SJSA1 (cell line): ENCODE measurements at places on chromosomes 4 and X.
A peak's percentile ranks its signal among the peaks of the same experiment; 100 is the strongest.

GRCh38 chr4:147299205-147299604, 181.7 kb upstream of the EDNRA start:
- DNase-seq: no peak

DNA sequence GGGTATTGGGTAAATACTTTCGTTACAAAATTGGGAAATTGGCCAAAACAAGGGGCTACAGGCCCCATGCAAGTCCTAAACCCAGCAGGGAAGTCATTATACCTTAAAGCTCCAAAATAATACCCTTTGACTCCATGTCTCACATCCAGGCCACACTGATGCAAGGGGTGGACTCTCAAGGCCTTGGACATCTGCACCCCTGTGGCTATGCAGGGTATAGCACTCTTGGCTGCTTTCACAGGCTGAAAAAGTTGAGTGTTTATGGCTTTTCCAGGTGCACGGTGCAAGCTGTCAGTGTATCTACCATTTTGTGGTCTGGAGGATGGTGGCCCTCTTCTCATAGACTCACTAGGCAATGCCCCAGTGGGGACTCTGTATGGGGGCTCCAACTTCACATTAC, 326.5 kb downstream of the TEX13C start:
- DNase-seq: no peak

- no peak for DNase-seq
Measured at GRCh38 chr4:173237152-173237551, 68.5 kb downstream of the GALNT7 start.

- DNase-seq: no peak
Measured at GRCh38 chr4:77899607-77900006, 37.0 kb downstream of the MRPL1 start.

DNA sequence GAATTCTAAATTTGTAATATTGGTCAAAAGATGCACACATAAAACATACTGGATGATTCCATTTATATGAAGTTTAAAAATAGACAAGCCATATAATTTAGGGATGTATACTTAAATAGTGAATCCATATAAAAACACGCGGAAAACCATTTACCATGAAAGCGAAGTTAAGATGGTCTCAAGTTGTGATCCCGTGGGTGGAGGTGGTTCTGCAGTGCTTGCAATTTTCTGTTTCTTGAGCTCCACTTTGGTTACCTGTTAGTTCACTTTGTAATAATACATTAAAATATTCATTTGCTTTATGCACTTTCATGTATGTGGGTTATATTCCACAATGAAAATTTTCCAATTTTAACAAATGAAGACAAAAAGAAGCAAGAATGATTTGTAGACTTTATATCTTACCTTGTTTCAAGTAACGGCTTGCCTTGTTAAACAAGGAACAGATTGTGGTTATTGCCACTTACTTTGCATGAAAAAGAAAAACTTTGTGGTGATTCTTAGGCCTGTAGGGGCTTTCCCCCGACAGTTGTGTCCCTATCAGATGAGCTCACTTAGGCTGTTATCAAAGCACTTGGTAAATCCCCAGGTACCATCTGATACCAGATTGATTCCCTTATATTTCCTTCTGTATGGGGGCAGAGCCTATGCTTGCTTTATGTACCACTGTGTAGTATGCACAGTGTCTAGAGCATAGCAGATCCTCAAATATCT, 12.2 kb downstream of the UCP1 start:
- DNase-seq: no peak

DNA sequence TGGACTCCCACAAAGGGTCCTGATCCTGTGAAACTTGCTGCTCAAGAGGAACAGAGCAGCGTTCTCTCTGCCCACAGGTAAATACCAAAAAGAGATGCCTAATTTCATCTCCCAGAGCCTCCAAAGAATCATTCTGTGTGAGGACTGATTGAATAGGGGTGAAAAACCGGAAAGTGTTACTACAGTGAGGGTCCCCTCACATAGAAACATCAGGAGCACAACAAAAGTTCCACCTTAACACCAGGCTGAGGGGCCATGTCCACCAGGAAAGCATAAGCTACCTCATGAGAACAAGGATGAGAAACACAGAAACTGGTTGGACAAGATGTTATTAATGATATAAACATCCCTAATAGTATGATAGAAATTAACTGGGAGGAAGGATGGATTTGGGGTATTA, 140.9 kb downstream of the NWD2 start:
- DNase-seq: no peak

- no peak for DNase-seq
Measured at GRCh38 chrX:31487951-31488350, 416.1 kb upstream of the FTHL17 start.

DNA sequence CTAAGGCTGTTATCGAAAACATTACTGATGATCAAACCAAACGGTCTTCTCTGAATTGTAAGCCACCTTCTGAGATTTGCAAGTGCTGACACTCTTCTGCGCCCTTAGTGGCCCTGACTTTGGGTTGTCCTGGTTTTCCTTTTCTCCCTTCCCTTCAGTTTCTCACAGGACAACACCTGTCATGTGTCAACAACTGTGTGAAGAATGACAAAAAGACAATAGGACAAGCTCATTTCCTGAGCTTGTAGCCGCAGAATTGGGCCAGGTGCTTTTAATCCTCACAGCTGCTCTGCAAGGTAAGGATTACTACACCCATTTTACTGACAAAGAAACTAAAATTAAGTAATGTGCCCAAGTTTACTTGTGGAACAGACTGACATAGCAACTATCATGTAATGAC, 44.9 kb upstream of the TXK start:
- no peak for DNase-seq

DNA sequence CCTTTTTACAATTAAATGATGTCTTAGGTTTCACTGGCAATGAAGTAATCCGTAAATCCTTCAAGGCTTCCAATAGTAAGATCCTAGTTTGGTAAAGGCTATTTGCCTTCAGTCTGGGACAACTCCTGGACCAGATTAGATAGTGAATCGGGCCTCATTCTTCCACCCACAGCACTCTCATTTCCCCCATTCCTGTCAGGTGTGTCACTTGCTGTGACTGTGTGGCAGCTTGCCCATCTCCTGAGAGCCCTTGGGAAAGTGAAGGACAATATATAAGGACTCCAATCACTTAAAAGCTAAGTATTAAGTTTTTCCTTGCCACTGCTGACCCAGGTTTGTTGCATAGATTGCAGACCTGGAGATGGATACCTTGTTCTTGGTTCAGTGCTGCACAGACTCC, 3.3 kb upstream of the GASK1B start:
- no peak for DNase-seq

- DNase-seq: peak; percentile 62
Measured at GRCh38 chr4:155809835-155810234, 51.0 kb downstream of the GUCY1B1 start.

DNA sequence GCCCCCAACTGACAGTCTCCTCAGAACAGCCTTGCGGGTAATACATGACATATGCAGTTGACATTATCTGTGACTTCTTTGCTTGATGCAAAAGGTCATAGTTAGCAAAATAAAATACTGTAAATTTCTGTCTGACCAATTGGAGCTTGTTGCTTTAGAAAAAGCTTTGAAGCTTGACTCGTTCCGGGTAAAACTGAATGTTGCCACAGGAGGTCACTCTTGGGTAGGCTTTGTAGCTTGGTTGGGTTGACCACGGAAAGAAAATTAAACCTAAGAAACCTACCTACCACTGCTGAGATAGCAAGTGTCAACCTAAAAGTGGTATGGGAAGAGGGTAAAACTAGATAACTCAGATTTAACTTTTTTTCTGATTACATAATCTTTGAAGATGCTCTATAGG, 23.2 kb downstream of the PRPS2 start:
- peak; percentile 38 for DNase-seq

GRCh38 chrX:31130457-31131220, 58.8 kb upstream of the FTHL17 start:
- no peak for DNase-seq

DNA sequence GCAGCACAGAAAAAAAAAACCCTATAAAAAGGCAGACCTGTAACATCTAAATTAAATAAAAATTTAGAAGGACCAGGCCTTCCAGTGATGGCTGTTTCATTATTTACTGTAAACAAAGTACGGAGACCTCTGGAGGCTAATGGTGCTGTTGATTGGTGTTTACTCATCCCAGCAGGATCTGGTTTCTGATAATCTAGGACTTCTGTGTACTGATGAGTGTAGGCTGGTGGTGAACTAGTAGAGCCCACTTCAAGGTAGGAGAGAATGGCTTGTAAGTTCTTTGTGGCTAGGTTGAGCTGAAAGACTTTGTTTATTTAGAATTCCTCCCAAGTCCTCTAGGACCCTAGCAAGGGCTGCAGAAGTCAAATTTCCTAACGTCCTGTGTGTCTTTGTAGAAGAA, 398.1 kb upstream of the PITX2 start:
- no peak for DNase-seq

- peak; percentile 4 for DNase-seq
Measured at GRCh38 chr4:81471298-81471587, 464 bp downstream of the RASGEF1B start.

DNA sequence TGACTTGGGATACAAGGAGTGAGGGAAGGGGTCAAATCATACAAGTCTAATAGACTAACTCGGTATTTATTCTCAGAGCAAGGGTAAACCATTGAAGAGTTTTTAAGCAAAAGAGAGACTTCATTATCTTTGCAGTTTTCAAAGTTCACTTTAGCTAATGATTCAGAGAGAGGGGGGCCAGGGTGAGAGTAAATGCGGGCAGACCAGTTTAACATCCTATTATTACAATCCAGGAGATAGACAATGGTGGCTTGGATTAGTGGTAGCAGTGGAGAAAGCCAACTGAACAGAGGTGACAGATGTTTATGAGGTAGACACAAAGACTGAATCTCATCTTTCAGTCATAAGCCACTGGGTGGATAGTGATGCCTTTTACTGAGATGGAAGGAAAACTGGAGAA, 57.9 kb downstream of the CPEB2 start:
- no peak for DNase-seq

GRCh38 chrX:123087326-123087725, 96.8 kb upstream of the GRIA3 start:
- no peak for DNase-seq

GRCh38 chr4:148445860-148446330, 3.7 kb upstream of the NR3C2 start:
- no peak for DNase-seq

DNA sequence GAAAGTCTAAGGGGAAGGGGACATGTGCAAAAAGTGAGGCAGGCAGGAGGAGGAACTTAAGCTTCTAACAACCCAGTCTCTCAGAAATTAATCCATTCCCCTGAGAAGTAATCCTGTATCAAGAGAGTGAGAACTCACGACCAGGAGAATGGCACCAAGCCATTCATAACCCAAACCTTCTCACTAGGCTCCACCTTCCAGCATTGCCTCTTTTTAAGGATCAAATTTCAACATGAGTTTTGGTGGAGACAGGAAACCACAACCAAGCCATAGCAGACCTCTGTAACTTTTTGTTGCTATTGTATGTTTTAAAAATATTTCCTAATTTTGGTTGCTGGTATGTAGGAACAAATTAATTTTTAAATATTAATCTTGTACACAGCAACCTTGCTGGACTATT, 32.8 kb downstream of the PASD1 start:
- DNase-seq: no peak

DNA sequence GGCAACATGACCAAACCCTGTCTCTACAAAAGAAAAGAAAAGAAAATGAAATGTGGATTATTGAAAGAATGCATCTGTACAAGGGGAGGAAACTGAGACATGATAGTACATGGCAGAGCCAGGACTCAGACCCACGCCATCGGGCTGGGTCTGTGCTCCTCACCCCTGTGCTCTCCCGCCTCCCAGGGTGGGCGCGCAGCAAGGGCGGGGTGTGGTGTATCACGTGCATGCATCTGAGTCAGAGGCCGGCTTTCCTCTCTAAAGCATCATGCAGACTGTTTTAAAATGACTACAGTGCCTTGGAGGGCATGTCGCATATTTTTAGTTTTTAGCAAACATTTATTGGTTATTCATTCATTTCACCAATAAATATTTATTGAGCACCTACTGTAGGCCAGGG, 47.8 kb downstream of the HTT-AS start:
- no peak for DNase-seq

- DNase-seq: no peak
Measured at GRCh38 chr4:2615821-2616220, 79.4 kb downstream of the FAM193A start.

DNA sequence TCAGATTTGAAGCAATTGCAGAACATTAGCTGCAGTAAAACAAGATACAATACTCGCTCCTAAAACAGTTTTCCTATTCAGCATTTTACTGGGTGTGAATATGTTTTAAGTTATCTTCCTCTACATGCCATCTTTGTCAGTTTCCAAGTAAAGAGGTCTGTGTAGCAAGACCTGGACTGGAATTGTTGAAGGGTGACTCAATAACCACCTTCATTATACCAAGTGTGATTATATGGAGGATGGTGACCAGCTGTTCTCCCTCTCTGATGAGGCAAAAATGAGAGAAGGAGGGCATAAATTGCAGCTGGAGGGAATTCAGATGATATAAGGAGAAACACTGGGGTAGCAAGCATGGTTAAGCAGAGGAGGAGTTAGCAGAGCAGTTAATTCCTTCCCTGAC, 922.1 kb upstream of the SLIT2 start:
- DNase-seq: no peak

- peak; percentile 54 for DNase-seq
Measured at GRCh38 chr4:102575369-102576129, 74.4 kb downstream of the NFKB1 start.

GRCh38 chr4:90960840-90961239, 833.6 kb downstream of the CCSER1 start:
- no peak for DNase-seq

DNA sequence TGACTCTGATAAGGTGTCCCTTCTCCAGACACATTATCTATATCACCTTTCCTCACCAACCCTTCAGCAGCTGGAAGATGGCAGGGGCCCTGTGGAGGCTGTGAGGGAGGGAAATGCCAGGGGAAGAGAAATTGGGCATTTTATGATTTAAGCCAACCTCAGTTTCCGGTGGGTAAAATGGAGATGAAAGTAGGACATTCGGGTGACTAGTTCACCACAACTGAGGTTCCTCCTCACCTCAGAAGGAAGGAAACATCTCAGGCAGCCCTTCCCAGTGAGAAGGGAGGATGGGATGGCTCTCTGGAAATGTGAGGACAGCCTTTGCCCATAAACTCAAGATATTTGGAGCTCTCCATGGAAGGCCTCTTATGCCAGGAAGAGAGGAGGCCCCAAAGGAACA, 251.5 kb downstream of the MID1IP1 start:
- no peak for DNase-seq

DNA sequence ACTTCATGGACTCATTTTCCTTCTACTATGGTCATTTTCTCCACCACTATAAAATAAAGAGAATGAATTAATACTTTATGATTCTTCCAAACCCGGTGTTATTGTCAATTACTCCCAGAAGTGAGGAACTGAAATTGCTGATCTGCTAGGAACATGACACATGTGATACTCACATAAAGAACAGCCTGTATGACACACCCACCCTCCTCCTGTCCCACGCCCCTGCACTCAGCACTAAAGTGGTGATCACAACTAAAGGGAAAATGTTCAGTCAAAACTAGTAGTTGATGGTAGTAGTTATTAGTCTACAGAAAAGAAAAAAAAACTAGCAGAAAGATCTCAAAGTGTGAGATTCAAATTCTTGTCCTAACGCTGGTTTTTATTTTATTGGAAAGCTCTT, 1508.3 kb downstream of the RAPGEF2 start:
- no peak for DNase-seq
